AG09319 (cell line): ENCODE measurements at places on chromosomes 16 and 17.

DNA sequence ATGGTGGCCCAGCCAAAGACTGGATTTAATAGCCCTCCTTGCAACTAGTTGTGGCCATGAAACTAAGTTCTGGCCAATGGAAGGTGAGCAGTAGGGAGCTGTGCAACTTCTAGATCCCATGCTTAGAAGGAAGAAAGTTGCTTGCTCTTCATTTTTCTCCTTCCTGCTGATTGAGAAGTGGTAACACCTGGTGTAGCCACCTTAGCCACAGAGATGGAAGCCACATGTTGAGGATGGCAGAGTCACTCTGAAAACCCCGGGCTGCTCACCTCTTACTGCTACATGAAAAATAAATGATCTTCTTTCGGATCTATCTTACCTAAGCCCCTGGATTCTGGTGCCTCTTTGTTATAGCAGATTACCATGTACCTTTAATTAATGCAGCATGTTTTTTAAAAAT is 10.3 kb upstream of the ATP5MC1 start:
- DNase-seq: no peak

DNA sequence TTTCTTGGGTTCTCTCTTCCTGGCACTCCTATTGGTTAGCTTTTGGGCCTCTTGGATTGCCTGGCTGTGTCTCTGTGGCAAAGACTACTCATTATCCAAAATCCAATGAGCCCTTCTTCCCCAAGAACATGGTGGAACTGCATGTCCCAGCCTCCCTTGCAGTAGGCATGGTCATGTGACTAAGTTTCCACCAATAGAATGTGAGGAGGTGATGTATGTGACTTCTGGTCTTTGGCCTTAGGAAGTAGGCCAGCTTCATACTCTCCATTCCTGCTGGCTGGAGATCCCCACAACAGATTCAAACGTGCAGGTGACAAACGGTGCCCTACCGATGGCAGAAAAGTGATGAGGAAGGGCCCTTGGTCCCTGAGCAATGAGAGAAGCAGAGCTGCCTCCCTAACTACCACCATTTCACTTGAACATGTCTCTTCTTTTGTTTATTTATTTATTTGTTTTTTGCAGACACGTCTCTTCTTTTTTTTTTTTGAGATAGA is 17.3 kb upstream of the SPN start:
- DNase-seq: no peak

DNA sequence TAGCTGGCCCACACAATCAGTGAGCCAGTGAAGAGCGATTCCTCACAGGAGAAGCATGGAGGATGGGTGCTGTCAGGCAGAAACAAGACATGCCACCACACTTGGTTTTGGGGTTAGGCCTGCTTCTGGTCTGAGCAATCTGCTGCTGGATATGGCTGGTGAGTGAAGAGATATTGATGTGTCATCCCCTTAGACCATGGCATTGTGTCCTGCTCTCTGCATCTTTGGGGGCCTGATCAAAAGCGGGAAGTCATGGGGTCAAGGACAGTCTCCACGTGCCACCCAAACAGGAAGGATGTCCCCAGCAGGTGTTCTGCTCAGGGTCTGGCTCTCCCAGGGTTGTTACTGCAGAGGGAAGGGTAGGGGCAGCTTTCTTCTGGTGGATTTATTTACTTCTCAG is 140.7 kb downstream of the PRKCB start:
- DNase-seq: no peak

GRCh38 chr17:73533127-73533526 is 111.1 kb downstream of the SDK2 start:
- no peak for DNase-seq

GRCh38 chr17:40074175-40074512 is 11.4 kb downstream of the THRA start:
- no peak for DNase-seq
